ENCODE measurements at places on chromosomes 2 and 18. TPM values are rescaled to one million over a fixed set of nuclear protein-coding genes. Genes with fewer than 3 reads are reported as not detected.

Gene TTR
- 4.2 TPM for total RNA-seq

Gene ZBTB7C
- 1.7 TPM for total RNA-seq

Gene GCG
- not detected for total RNA-seq

Gene CYP1B1
- 0.33 TPM for total RNA-seq

Gene C2orf80
- total RNA-seq, result 213 TPM

Gene WDCP
- 19.0 TPM for total RNA-seq

Gene SIGLEC15
- 0.53 TPM for total RNA-seq

Gene CRYGC
- 0.41 TPM for total RNA-seq

Gene ADD2
- 0.72 TPM for total RNA-seq

Gene RAB17
- 0.09 TPM for total RNA-seq

Gene MCEE
- total RNA-seq, result 35.1 TPM

Measured in motor neuron (in vitro differentiated cells).